ENCODE measurements at places on chromosomes 6 and 20. TPM values are rescaled to one million over a fixed set of nuclear protein-coding genes. Genes with fewer than 3 reads are reported as not detected.

Gene DOK5
- total RNA-seq: 2.2 TPM

Gene SERAC1
- 12.4 TPM for total RNA-seq

Gene NKX2-2
- total RNA-seq: 15.4 TPM

Gene SNAI1
- 30.8 TPM for total RNA-seq

Gene THBS2
- total RNA-seq: 4.2 TPM

Gene TNNC2
- not detected for total RNA-seq

Gene TAGAP
- total RNA-seq: 0.43 TPM

Gene TNXB
- 22.2 TPM for total RNA-seq

Gene OOEP
- total RNA-seq: not detected

DNA sequence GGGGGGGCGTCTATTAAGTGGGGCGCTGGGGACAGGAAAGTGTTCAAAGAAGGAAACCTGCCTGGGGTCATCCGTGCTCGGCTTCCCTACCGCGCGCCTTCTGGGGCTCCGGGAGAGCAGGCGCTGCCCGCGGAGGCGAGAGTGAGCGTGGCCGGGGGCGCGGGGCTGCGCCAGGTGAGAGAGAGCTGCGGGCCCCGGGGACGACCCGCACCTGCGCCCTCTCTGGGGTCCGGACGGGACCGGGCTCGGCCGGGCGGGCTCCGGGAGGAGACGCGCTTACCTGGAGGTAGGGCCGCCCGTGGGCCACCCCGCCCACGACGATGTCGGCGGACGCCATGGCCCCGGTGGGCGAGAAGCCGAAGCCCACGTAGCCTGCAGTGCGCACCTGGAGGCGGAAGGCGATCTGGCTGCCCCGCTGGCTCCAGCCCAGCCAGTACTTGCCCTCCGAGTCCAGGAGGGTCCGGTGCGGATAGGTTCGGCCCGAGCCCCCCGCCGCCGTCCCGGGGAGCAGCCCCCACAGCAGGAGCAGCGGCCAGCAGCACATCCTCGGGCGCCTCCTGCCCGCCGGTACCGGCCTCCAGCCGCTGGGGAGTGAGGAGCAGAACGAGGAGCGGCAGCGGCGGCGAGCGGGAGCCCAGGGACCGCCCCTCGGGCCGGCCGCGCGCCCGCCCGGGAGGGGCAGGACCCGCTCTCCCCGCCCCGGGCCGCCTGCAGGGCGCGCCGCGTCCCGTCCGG, at the start of gene MOXD1:
MOXD1 (minus strand) TSS at position 593 of the 735 bp plus-strand sequence; CDS start at position 544, 49 bp downstream.
- DNase-seq: peak; percentile 75

DNA sequence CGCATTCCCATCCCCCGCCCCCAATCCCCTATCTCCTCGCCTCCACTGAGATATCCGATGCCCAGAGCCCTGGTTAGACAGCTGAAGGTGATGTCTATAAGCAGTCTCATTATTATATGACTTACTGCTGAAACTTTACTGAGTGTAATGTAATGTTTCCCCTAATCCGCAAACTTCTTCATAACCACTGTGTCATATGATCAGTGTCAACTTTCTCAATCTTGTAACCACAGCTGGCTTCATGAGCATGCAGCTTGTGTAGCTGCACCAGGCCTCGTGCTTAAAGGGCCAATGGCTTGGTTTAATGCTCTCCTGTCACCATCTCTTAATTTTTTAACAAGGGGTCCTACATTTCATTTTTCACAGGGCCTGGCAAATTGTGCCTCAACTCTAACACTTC, 8.1 kb downstream of the ASIP start:
- peak; percentile 18 for DNase-seq

- DNase-seq: no peak
Observed at GRCh38 chr6:155142168-155143028, 121.4 kb upstream of the CLDN20 start.

DNA sequence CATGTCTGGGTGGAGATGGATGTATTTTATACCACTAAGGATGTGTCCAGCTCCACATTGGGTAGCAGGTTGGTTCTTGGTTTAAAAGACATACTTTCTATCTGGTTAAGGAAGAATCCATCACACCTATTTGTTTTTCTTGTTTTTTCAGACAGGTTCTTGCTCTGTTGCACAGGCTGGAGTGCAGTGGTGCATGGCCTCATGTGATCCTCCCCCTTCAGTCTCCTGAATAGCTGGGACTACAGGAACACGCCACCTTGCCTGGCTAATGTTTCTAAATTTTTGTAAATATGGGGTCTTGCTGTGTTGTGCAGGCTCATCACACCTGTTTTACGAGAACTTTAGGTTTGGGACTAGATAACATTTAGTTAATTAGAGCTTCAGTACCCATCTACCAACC, 115.7 kb upstream of the PRND start:
- no peak for DNase-seq

- no peak for DNase-seq
Observed at GRCh38 chr6:105896821-105897095, 189.4 kb upstream of the PRDM1 start.

DNA sequence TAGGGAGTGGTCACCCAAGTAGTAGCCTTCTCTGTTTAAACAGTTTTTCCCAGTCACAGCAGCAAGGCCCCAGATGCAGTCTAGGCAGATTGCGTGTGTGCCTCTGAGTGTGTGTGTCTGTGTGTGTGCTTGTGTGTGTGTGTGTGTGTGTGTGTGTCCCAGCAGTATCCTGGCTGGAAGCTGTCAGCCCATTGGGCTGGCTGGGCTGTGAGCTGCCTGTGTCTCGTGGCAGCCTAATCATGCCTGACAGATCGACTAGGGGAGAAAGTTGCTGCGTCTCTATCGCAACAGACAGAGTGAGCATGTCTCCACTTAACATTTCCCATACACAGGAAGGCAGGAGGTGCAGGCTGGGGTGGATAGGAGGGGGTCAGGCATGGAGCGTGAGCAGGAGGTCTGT, 42.9 kb upstream of the LRFN2 start:
- DNase-seq: no peak

GRCh38 chr20:43124241-43124640, 65.5 kb downstream of the PTPRT start:
- no peak for DNase-seq

GRCh38 chr6:23410439-23410838, 715.6 kb upstream of the NRSN1 start:
- no peak for DNase-seq

DNA sequence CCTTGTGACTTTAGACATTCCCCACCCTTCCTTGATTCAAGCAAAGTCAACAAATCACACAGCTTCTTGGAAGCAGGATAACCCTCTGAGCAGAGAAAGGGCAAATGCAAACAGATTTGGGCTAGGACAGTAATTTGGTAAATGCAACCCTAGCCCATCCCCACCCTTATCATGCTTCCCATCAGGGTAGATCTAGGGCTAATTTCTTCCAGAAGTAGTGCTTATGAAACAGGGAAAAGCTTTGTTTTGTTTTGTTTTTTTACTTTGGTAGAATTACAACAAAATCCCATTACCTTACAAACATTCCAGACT, 525.1 kb upstream of the NOX3 start:
- DNase-seq: no peak

DNA sequence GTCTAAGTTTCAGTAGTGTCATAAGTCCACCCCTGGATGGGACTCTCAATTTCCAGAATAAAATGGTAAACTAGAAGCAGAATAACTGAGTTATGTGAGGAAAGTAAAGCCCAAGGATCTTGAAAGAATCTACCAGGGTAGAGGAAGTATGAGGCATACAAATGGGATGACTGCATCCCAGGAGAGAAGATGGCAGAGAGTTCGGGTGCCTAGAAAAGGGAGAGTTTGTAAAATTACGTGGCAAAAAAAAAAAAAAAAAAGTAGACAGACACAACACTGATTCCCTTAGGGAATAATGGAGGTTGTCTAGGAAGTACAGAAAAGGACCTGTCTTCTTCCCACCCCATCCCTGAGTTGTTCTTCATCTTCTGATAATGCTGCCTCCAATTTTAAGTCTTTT, 3.4 kb downstream of the GABBR1 start:
- no peak for DNase-seq

- no peak for DNase-seq
Observed at GRCh38 chr6:145863988-145864616, 49.5 kb upstream of the FBXO30 start.

DNA sequence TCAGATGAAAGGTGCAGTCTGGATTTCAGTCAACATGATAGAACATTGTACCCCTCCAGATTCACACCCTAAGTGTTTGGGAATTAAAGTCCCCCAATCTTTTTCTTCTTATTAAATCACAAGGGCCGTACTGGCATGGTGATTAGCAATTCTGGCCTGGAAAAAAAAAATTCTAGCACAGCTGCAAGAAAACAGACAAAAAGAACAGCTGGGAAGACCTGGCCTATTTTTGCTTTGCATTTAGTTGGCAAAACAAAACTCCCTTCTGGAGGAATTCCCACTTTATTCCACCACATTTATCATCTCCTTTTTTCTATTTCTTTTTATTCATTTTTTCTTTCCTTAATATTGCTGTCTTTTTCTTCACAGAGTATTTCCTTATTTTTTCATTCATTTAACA, 39.8 kb upstream of the AKAP12 start:
- no peak for DNase-seq

- no peak for DNase-seq
Observed at GRCh38 chr6:113475392-113475791, 381.8 kb upstream of the MARCKS start.

DNA sequence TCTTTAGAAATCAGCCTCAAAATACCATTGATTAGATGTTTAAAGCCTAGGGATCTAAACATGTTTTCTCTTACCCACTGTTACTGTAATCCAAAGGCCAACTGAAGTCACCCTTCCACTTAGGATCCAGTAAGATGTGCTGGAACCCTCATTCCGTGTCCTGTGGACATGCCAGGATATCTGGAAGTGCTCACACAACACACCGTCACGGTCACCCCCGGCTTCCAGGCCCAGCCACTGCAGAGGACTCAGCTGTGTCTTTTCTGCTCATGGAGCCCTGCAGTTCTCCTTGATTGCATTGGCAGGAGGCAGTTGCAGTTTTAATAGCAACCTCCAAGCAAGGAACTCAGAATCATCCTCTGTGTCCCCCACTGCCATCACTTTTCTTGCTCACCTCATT, 93.3 kb downstream of the CAP2 start:
- no peak for DNase-seq

GRCh38 chr6:63415286-63415685, 95.5 kb upstream of the LGSN start:
- DNase-seq: no peak

DNA sequence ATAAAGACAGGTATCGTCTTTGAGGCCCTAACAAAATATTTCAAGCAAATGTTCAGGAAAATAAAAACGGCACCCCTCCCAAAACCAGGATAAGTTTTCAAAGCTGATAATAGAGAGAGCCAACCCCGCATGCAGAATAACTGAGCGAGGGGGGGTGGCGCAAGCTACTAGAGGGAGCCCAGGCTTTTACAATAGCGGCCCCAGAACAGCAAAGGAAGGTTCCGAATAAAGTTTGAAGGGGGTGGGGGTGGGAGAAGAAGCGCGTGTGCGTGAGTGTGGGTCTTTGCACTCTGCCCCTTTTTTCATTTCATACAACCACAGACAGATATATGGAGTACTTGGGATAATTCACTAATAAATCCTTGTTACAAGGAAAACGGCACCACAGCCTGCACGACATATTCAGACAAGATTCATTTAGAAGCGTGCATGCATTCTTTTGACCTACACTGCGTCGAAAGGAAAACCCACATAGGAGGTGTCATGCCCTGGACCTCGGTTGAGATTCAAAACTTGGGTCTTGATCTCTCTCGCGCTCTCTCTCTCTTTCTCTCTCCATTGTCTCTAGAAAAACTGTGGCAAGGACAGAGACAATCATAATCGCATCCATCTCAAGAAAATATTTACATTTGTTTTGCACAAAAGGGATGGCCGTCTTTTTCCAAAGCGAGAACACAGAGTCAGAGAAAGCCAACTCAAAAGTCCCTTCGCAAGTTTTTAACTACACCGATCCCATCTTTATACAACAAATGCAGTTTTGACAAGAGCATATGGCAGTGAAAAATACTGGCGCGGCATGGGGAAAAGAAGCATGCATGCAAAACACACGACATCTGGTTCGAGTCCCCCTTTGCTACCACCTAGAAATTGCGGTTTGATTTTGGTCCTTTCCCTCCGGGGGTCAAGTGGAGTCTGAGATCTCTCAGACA, 1.6 kb downstream of the OLIG3 start:
- DNase-seq: no peak

DNA sequence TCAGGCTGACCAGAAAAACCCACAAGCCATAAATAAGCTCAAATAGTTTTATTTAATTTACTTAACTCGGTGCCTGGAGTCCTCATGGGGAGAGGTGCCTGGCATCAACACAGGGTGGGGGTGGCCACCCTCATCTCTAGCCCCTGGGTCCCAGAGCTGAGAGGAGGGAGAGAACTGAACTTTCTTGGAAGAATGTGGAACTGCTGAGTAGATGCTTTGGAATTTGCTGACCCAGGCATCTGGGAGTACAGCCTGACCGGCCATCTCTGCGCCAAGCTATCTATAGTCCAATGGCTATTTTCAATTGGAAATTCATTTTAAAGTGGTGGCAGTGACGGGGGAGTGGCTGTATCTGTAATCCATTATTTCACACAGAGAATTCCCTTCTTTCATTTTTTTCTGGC, 104.8 kb downstream of the CDH26 start:
- DNase-seq: no peak

DNA sequence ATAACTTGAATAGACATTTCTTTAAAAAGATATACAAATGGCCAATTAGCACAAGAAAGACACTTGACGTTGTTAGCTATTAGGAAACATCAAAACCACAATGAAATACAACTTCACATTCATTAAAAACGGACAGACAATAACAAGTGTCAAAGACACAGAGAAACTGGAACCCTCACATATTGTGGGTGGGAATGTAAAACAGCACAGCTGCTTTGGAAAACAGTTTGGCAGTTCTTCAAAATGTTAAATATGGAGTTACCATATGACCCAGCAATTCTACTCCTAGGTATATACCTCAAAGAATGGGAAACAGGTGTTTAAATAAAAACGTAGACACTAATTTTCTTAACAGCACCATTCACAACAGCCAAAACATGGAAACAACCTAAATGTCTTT, 100.5 kb upstream of the SLC22A23 start:
- DNase-seq: no peak

DNA sequence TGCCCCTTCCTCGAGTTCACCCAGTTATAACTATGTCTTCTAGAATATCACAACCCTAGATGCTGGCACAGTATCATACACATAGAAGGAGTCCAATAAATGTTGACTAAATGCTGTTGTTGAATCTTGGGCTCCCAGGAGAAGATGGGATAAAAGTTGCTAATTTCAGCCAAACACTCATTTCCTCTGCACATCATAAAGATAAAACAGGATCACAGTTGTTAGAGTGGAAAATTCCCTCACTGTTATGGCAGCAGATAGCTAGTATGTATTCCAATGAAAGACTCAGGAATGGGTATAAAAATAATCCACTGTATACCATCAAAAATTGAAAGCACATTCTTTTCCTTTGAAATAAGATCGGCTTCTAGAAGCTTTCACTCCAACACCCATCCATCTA, 294.9 kb upstream of the TSHZ2 start:
- DNase-seq: no peak

DNA sequence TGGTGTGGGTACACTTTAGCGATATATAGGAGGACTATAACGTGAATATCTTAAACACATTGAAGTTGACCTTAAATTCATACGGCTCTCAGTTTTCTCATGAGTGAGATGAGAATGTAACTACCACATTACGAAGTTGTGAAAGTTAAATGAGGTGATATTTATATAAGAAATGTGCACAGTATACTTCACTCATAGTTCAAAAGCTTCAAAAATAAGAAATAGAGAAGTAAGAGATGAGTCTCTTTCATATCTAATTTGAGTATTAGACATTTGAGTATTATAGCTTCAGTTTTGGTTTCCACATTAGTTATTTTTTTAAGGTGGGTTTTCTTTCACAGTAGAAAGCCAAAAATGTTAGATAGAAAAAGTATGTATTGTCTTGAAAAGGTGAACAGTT, 183.3 kb downstream of the NKAIN2 start:
- no peak for DNase-seq

- DNase-seq: no peak
Observed at GRCh38 chr20:6697228-6697972, 70.1 kb upstream of the BMP2 start.
